ENCODE measurements at places on chromosomes 6 and 20.

DNA sequence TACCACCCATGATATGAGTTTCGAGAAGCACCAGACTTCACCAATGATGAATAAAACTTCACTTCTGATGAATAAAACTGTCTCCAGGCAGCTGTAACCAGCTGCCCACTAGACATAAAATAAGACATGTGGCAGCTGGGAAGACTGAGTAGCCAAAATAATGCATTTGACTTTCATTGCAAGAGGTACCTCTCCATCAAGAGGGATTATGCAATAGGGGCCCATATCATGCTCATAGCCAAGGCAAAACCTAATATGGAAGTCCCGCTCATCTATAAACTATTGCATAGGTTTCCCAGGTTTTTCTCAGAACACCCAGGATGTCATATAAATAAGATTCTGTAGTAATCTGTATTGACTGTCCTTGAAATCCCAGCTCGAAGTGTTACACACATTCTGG, 155.5 kb downstream of the SIM1 start:
- DNase-seq, result no peak

GRCh38 chr20:32918751-32919150, 60.0 kb downstream of the EFCAB8 start:
- no peak for DNase-seq

DNA sequence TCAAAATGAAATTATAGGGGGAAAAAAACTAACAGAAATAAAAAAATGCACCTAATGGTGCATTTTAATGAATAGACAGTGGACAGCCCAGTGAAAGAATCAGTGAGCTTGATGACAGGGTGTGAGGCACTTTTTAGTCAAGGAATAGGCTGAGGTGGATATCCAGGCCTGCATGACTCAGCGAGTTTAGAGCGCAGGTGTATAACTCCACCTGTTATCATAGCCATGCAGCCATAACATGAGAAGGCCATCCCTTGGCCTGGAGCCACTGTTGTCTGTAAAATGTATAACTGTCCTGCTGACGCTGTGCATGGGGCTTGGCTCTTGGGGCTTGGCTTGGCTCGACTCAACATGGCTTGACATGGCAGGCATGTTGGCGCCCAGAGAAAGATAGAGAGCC, 331.5 kb upstream of the NOX3 start:
- DNase-seq, result no peak

- no peak for DNase-seq
Observed at GRCh38 chr6:10991115-10991514, 53.0 kb downstream of the ELOVL2 start.

GRCh38 chr6:19655744-19656143, 181.4 kb upstream of the ID4 start:
- DNase-seq, result peak; percentile 27

DNA sequence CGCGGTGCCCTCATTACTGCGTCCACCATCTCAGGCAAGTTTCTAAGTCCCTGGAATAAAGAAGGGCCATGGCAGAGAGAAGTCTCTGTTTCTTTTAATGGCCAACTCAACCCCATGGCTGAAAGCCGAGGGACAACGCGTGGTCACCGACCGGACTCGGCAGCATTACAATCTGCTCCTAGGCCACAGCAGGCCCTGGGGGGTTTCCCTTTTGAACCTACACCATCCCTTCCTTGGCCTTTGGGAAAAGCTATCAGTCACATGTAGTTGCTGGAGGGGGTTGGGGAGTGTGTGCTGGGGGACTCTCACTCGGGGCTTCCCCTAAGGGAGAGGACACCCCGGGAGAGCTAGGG, 11.1 kb upstream of the FAM83C start:
- DNase-seq, result no peak

DNA sequence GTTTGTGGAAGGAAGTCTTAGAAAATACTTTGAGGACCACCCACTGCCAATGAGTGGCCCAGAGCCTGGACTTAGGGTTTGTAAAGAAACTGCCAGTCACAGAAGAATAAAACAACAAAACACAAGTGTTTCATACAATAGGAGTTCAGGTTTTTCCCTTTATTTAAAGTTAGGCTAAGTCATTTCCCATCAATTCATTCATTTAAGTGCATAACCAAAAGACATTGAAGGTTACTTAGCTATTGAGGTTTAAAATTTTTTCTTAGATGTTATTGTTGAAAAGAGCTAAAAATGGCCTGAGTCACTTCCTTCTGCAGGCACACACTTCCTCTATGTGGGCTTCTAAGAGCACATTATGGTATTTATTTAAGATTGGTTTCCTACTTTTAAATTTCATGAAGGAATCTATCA, 54.2 kb downstream of the ARMC2 start:
- DNase-seq, result peak; percentile 55

DNA sequence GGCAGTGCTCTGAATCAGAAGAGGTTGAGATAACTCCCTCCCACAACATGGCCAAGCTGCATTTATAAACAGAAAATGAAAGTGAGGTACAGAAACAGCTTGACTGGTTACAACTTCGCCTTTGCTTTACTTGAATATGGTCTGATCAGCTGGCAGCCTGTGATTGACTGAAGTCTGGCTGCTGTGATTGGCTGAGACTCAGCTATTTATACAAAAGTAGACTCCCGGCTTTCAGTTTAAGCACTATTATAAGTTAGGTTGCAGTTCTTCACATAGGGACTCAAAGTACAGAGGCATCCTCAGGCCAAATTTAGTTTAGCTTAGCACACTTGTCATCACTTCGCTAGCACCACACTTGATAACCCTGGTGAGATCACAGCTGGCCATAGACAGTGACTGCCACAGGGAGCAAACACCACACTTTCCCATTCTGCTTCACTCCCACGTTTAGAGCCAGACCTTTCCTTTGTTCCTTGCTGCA, 362.6 kb downstream of the EPM2A start:
- DNase-seq, result peak; percentile 85

DNA sequence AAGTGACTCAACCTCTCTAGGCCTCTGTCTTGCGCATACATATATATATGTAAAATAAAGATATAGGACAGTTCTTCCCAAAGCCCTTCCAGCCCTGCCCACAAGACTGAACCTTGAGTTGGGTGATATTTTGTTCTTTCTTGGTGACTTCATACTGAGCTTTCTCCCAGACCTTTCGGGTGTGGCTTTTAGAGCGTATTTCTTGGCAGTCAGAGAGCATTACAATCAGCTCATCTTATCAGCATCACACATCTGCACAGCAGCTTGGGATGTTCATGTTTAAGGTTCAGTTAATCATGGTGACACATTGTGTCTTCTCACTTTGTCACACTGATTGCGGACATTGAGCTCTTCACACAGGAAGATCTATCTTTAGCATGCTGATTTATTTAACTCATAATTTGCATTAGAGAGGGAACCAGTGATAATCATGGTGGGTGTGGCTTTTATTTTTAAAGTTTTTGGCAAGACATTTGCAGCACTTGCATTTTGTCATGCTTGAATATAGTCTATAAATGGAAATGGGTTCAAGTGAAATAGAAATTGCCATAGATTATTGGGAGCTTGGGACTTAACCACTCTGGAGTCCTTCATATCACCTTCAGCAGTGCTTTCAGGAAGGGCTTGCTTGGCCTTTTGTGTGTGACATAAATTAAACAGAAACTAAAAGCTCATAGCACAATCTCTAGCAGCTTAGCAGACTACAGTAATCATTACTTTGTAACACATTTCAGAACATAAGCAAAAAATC, 8.3 kb downstream of the KIF3B start:
- DNase-seq, result peak; percentile 92

DNA sequence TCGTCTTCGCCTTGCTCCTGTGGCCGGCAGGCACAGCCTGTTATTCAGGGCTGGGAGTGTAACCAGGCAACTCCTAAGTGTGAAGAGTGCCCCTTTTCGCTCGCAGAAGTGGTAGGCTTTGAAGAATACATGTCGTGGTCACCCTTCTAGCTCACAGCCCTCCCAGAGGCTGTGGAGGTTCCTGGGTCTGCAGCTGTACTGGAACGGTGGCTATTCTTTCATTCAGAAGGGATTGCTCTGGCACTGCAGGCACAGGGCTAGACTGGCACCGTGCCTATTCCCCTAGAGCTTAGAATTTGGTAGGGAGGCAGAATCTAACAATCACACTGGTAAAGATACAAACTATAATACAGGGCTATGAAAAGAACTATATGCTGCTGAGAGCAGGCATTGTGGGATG, 1.1 kb upstream of the SRSF12 start:
- no peak for DNase-seq

- DNase-seq, result no peak
Observed at GRCh38 chr6:39078695-39079094, 30.1 kb downstream of the GLP1R start.

DNA sequence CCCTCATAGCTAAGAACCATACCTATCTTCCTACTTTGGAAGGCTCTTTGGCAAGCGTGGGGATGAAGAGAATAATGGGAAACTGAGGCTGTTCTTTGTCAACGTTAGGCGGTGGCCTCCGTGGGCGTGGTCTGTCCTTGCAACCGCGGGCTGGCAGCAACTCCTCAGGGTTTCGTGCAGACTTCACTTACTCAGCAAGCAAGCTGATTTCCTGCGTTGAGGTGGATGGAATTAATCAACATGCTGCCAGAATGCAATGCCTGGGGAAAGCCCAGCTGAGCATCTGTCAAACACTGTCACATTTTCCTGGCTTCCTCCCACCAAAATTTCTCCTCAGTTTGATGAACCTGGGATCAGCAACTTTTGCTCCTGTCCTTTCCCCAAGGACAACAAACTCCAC, 9.2 kb upstream of the IL17F start:
- no peak for DNase-seq

DNA sequence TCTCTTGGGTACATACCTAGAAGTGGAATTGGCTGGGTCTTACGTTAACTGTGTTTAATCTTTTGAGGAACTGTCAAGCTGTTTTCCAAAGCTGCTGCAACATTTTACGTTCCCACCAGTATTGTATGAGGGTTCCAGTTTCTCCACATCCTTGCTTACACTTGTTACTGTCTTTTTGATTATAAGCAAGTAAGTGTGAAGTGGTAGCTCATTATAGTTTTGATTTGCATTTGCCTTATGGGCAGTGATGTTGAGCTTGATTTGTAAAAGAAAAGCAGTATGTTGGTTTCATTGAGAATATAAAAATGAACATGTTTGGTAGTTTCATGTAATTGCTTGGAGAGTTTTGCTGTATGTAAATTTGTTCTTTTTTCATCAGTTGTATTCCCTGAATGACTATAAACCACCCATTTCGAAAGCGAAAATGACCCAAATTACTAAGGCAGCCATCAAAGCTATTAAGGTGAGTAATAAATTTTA, 40.4 kb downstream of the SCAF8 start:
- DNase-seq, result no peak

- no peak for DNase-seq
Observed at GRCh38 chr20:7967199-7967844, 27.1 kb upstream of the HAO1 start.

GRCh38 chr6:125546841-125547251, 202.6 kb upstream of the HEY2 start:
- DNase-seq, result peak; percentile 53

- no peak for DNase-seq
Observed at GRCh38 chr6:121497970-121498375, 62.5 kb downstream of the GJA1 start.

- no peak for DNase-seq
Observed at GRCh38 chr20:11791316-11791715, 126.4 kb upstream of the BTBD3 start.

GRCh38 chr6:110653381-110653780, 161.9 kb downstream of the CDK19 start:
- DNase-seq, result no peak

- no peak for DNase-seq
Observed at GRCh38 chr6:159098636-159099106, 53.9 kb upstream of the TAGAP start.

GRCh38 chr6:136549300-136550044, 750 bp downstream of the MAP7 start:
- DNase-seq, result no peak

GRCh38 chr6:4297348-4297747, 162.0 kb upstream of the ECI2 start:
- DNase-seq, result no peak

DNA sequence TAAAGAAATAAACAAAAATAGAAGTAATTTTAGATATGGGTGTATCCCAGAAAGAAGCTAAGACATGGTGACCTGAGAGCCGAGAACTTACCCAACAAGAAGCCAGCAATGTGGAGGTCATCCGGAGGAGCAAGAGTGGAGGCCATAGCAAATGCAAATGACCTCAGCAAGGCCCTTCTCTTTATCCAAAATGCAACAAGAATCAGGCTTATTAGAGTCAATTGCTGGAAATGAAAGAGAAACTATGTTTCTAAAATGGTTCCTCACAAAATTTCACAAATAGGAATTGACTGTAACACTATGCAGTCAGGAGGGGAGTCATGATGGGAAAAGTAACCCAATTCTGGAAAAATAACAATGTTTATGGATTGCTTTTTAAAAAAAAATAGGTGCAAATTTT, 90.4 kb downstream of the TNFAIP3 start:
- peak; percentile 51 for DNase-seq

GRCh38 chr6:49326347-49326746, 136.7 kb downstream of the MMUT start:
- peak; percentile 79 for DNase-seq

DNA sequence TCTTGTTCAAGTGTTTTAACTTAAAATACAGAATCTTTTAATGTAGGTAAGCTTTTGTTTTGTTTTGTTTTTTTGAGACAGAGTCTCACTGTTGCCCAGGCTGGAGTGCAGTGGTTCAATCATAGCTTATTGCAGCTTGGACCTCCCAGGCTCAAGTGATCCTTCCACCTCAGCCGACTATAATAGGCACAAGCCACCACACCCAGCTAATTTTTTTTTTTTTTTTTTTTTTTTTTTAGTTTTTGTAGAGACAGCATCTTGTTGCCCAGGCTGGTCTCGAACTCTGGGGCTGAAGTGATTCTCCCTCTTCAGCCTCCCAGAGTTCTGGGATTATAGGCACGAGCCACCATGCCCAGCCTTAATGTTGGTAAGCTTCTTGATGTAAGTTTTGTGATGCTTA, 3.3 kb downstream of the EFHC1 start:
- DNase-seq, result no peak

- no peak for DNase-seq
Observed at GRCh38 chr6:14601490-14601889, 483.9 kb downstream of the CD83 start.

GRCh38 chr20:43389839-43390626, 67.7 kb upstream of the SRSF6 start:
- DNase-seq, result no peak

GRCh38 chr20:17710379-17711266, 10.9 kb downstream of the BANF2 start:
- peak; percentile 46 for DNase-seq

DNA sequence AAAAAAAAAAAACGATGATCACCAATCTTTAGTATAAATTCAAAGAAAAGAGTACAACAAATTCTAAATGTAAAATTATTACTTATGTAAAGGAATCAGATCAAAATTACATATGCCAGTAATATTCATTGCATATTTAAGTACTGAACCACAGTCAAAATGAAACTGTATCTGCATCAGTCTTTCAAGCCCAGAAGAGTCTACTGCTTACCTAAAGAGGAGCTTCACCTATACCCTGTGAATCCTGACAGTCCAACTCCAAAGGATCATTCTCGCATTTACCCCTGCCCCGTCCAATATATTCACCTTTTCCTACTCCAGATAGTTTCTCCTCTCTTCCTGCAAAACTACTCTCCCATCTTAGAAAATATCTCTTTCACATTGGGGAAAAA, 9.2 kb downstream of the ATG5 start:
- peak; percentile 59 for DNase-seq

- peak; percentile 84 for DNase-seq
Observed at GRCh38 chr6:12957321-12958051, 240.9 kb downstream of the PHACTR1 start.

GRCh38 chr6:34108176-34108575, 37.7 kb downstream of the GRM4 start:
- no peak for DNase-seq

Data from OCI-M1 (cell line).